ENCODE measurements at places on chromosomes 11 and 22.

GRCh38 chr11:59791639-59792038, 18.9 kb downstream of the MRPL16 start:
- DNase-seq, result no peak

DNA sequence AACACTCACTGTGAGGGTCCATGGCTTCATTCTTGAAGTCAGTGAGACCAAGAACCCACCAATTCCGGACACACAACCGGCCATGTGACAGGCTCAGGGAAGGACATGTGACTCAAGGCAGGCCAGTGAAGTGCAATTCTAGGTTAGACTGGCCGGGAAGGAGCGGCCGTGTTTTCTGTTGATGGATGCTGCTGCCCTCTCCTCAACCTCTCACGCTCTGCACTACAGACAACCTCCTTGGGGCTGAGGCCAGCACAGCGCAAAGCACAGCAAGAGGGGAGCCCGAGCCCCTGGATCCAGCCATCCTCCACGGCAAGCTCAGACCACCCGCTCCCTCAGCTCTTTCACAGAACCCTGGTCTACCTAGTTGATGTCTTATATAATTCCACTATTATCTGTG, 2.8 kb downstream of the NUDT8 start:
- no peak for DNase-seq

DNA sequence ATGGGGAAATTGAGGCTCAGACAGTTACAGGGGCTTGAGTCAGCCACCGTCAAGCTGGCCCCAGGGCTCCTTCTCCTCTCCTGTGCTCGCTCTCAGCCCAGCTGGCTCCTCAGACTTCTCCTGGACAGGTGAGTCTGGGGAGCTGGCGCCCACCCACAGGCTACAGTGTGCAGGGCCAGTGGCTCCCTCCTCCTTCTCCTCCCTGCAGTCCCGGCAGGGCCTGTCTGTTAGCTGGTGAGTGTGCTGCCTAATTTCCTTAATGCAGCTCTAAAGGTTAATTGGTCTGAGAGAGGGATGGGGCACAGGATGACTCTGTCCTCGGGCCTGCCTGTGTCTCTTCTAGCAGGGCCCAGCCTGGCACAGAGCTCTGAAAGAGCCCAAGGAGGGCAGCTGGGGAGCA, 31.7 kb downstream of the LMO1 start:
- no peak for DNase-seq

GRCh38 chr22:21981874-21982273, 713 bp downstream of the TOP3B start:
- no peak for DNase-seq

DNA sequence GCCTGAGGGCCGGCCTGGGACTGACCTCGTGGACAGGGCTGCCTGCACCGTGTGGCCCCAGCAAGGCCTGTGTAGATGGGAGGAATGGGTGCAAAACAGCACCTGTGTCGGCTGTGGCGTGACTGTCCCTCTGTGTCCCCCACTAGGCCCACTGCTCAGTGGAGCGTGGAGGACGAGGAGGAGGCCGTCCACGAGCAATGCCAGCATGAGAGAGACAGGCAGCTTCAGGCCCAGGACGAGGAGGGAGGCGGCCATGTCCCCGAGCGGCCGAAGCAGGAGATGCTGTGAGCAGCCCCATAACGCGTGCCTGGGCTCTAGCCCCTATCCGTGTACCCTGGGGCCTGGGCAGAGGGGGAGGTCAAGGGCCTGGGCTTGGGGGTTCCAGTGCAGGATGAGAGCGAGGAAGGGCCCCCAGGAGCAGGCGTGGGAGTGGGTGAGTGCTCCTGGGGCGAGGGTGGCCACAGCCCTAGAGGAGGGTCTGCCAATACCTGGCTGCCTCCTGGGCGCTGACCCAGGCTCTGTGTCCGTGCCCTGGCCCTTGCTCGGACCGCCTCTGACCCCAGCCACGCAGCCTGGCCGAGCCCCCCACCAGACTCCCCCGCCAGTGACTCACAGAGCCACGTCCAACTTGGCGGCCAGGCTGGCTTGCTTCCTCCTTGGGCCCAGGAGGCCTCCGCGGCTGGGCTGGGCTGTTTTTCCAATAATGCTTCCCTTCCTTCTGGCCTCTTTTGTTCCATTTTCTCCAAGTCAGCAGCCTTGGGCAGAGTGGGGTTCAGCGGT, 11.6 kb downstream of the PRR33 start:
- DNase-seq, result no peak

GRCh38 chr11:105181521-105181920, 42.0 kb upstream of the CARD18 start:
- DNase-seq, result no peak

GRCh38 chr22:42719656-42720262, 911 bp downstream of the A4GALT start:
- no peak for DNase-seq

All from retina (tissue), 1 donor.